ENCODE measurements at places on chromosomes 6 and 20. TPM values are rescaled to one million over a fixed set of nuclear protein-coding genes. Genes with fewer than 3 reads are reported as not detected.

- no peak overlapping the region for H3K4me3 ChIP-seq
- peaks cover 44% of the 10 kb centered on the region for H3K4me1 ChIP-seq
- H3K27me3 ChIP-seq, result no peaks in the 10 kb centered on the region
- DNase-seq, result no peak
Measured at GRCh38 chr6:149453597-149454345, 31.0 kb downstream of the ZC3H12D start.

DNA sequence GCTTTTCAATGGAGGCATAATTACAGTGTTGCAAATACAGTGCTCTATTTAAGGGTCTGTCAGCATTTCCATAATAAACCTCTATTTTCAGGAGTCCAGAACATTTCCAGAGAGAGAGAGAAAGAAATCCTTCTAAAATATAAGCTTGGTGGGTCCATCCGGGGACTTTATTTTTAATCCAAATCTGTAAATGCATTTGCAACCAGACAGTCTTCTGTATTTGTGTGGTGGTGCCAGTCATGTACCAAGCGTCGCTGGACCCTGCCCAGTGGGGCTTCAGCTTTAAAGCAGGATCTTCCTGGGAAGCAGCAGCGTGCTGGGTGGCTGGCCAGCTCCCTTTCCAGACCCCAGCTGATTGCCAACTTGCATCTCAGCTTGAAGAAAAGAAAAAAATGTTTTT lies 256.5 kb upstream of the SUPT3H start:
- no peak for DNase-seq
- H3K27ac ChIP-seq, result no peak overlapping the region
- no peaks in the 10 kb centered on the region for H3K4me1 ChIP-seq
- H3K4me3 ChIP-seq, result no peak overlapping the region

DNA sequence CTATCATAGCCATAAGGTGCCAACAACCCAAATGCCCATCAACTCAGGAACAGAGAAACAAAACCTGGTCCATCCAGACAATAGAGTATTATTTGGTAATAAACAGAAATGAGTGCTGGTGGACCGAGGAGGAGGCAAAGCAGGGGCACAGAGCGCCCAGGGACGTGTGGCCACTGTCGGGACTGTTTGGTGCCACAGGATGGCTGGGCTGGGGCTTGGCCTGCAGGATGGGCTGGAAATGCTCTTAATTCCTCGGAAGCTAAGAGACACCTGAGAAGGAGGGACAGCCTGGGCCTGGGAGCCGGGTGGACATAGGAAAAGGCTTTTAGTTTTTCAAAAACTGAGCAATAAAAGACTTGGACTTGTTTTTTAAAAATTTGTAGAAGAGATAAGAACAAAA lies 216.4 kb downstream of the DLL1 start:
- H3K27ac ChIP-seq, result no peak overlapping the region
- H3K4me3 ChIP-seq, result no peak overlapping the region

Gene ID1
- total RNA-seq, result 245 TPM

All from body of pancreas (tissue), 4 donors.